ENCODE measurements at places on chromosomes 1 and 21. TPM values are rescaled to one million over a fixed set of nuclear protein-coding genes. Genes with fewer than 3 reads are reported as not detected.

DNA sequence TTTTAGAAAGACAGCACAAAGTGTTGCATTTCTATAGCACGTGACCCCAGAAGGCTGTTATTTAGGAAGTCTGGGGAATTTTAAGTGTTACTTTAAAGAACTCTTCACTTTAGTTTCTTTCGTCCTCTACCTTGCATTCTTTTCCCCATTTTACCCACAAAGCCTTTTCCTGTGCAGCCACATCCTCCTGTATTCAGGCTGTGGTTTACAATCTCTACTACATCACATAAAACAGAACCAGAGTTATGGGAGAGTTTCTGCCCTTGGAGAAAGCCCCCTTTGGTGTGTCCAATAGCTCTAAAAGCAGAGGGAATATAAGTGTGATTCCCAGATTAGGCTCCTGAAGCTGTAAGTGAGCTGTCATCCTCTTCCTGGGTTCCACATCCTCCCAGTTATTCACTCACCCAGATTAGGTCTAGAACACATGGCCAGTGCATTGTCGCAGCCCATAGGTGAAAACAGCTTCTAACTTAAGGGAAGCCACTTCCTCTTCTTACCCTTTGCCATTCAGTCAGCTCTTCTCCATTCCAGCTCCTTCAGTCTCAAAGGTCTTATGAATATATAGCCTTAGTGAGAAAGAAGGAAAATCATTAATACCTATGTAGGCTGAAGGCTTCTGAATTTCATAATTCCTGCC lies 171.1 kb downstream of the PIGK start:
- DNase-seq = no peak

GRCh38 chr1:157198619-157199420 lies 60.6 kb upstream of the ETV3 start:
- no peak for DNase-seq

Gene UFC1
- 111 TPM for total RNA-seq

DNA sequence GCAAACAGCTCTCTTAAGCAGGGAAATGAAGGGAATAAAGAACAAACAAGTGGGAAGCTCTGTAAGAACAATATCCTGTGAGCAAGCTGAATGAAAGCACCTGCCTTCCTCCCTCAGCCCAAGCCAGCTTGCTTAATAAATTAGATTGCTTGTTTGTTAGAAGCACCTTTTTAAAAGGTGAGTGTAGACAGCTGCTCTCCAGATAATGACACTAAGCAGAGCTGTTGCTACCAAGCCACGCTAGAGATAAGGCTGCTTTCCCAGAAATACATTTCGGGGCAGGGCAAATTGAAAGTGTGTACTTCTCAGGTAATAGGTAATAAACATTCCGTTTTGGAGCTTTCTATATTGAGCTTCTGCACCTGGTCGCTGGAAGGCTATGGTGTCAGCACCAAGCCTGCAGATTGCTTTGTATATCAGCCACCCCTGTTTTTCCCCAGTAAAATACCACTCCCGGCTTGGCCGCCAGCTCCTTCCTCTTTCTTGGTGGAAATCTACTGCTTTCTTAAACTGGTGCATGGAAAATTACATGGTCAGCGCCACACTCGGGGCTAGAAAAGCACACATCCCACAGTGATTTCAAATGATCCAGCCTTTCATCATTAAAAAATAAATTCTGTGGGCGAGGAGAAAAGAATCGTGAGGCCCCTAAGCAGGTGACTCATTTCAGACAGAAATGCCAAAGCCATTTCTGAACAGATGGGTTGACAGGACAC lies 151.3 kb downstream of the ETS2 start:
- no peak for DNase-seq

DNA sequence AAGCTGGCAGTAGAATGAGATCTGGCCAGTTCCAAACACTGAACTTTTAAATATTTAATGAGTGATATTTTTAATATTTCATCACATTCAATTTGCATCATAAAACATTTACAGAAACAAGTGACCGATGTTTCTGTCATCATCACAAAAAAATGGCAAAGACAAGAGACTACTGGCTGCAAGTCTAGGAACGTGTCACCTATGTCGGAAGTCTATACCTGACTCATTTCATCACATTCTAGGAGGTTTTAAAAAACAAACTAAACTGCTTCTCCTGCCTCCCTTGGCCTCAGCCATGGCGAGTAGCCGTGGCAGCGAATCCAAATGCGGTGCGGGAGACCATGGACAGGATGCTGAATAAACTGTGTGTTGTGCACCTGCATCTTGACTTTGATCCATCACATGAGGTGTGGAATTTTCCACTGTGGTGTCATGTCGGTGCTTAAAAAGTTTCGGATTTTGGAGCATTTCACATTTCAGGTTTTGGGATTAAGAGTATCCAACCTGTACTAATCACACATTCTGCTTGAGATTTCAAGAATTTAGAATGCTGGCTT lies 43.1 kb downstream of the CLSTN1 start:
- no peak for DNase-seq

DNA sequence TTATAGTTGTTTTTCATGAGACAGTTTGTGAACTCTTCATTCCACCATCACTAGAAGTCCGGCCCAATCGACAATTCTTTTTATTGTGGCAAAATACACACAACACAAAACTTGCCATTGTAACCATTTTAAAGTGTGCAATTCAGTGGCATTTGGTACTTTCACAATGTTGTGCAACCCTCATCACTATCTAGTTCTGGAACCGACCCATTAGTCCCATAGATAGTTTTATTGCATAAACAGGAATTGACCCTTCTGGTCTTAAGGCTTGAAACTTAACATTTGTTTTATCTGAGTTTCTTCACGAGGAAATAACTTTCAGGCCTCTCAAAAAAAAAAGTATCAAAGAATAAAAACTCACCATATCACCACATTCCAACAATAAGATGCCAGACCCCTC lies 8.8 kb upstream of the PPIE start:
- no peak for DNase-seq

DNA sequence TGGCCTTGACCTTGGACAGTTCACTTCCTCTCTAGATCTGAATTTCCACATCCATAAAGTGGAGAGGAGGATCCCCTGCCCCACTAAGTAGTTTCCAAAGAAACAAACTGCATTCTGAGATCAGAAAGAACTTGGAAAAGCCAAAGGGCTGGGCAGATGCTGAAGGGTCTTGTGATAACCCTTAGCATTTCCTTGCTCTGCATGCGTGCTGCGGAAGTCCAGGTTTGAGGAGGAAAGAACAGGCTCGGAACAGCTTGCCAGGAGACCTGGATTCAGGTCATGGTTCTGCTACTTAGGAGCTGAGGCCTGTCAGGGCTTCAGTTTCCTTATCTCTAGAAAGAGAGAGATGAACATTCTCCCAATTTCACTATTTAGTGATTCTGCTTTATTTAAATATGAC lies 27.2 kb downstream of the IGFN1 start:
- no peak for DNase-seq

- DNase-seq = peak; percentile 87
These were observed 119.2 kb downstream of the GALNT2 start for GRCh38 chr1:230186003-230186863.

GRCh38 chr1:6988796-6989195 lies 203.5 kb downstream of the CAMTA1 start:
- no peak for DNase-seq

Gene CCDC185
- not detected for total RNA-seq

DNA sequence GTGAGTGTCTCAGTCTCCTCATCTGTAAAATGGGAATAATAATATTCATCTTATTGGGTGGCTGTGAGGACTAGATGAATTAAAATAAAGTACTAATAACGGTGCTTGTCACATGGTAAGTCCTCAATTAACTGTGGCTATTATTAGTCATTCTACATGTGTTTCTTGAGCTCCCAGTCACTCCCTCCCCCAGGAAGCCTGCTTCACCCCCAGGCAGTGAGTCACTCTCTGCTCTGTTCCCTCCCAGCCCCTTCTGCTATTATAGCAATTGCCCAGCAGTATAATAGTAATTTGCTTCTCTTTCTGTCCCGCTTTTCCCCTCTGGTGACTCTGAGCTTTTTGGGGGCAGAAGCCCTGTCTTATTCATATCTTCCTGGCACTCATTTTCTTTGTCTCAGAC lies 102.0 kb downstream of the BEND5 start:
- DNase-seq = peak; percentile 22

Gene MRPL20
- total RNA-seq = 123 TPM

DNA sequence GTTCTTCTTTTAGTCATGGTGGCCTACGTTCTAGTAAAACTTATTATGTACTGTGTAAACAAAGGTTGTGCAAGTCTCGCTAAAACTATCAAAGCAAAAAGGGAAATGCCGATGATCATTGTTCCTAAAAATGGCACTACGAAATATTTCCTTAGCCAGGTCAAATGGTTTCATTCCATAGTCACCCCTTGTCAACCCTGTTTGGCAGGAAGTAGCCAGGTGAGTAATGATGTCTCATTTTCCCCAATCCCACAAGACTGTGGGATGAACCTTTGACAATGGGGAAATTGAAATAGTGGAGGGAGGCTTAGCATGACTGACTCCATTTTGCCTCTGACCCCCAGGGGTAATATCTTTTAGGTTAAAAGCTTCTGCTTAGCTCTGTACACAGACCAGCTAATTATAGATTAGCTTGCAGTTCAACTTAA lies 5.6 kb upstream of the REN start:
- DNase-seq = peak; percentile 68

Gene GBP7
- total RNA-seq = not detected

Gene OR2L5
- not detected for total RNA-seq

GRCh38 chr1:246825557-246826175 lies 101.5 kb downstream of the SCCPDH start:
- no peak for DNase-seq

GRCh38 chr1:109959974-109960744 lies 24.4 kb upstream of the AHCYL1 start:
- peak; percentile 84 for DNase-seq

Gene CYYR1
- not detected for total RNA-seq

- DNase-seq = no peak
These were observed 13.0 kb downstream of the RIMS3 start for GRCh38 chr1:40652468-40652867.

- no peak for DNase-seq
These were observed 61.5 kb downstream of the ARHGEF16 start for GRCh38 chr1:3515774-3516480.

Gene GJA9
- 0.09 TPM for total RNA-seq

Gene LIPI
- not detected for total RNA-seq

GRCh38 chr1:155002464-155003226 lies at the start of gene ZBTB7B:
Gene ZBTB7B, plus strand, starts transcription at chr1:155002802. Its CDS starts 11,859 bp downstream, at chr1:155014661.
- no peak for DNase-seq

- DNase-seq = no peak
These were observed 284.5 kb downstream of the DSCAM start for GRCh38 chr21:40562242-40563002.

Gene OR2G6
- total RNA-seq = not detected

Gene DBT
- total RNA-seq = 7.7 TPM

Gene TRIM67
- total RNA-seq = not detected

Gene PER3
- 35.5 TPM for total RNA-seq

- DNase-seq = no peak
These were observed 131.1 kb downstream of the EVI5 start for GRCh38 chr1:92653605-92654381.

DNA sequence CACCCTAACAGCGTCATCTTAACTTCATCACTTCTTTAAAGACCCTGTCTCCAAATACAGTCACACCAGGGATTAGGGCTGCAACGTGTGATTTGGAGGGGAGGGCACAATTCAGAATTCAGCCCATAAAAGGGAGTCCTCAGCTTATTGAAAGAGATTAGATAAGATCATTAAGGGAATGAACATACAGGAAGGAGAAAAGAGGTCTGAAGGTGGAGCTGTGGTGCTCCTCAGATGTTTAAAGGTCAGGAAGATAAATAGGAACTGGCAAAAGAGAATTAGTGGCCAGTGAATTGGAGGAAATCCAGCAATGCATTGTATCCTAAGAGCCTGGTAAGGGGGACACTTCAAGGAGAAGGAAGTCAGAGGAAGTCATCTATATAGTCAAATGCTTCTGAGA lies 113.5 kb downstream of the PROX1 start:
- DNase-seq = no peak

- DNase-seq = no peak
These were observed 99.2 kb downstream of the PSMG1 start for GRCh38 chr21:39084073-39084472.

- peak; percentile 61 for DNase-seq
These were observed 3.1 kb downstream of the BACE2 start for GRCh38 chr21:41170859-41171609.

GRCh38 chr1:65946376-65946775 lies 153.7 kb downstream of the PDE4B start:
- no peak for DNase-seq

- DNase-seq = no peak
These were observed 4.0 kb upstream of the PDE9A start for GRCh38 chr21:42649122-42650032.

- DNase-seq = peak; percentile 61
These were observed 60.8 kb upstream of the PGD start for GRCh38 chr1:10338047-10338446.

GRCh38 chr21:44871576-44872269 lies 1.8 kb downstream of the PTTG1IP start:
- peak; percentile 91 for DNase-seq

Gene LRRC53
- total RNA-seq = not detected

- peak; percentile 71 for DNase-seq
These were observed 18.0 kb downstream of the OMA1 start for GRCh38 chr1:58528518-58528917.

DNA sequence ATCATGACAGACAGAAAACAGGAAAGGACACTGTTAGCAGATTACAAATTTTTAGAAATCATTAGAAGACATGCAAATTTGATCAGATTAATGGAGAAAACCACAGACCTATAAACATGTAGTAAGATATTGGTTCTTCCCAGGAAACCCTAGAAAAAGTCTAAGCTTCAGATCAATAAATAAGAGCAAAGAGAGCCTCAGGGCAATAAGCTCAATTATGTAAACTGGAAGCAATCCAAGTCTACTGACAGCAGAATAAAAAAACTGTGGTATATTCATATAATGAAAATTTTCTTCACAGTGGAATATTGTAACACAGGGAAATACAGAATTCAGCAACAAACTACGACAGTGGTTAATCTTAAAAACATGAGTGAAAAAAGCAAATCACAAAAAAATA lies 36.3 kb downstream of the NRDC start:
- DNase-seq = no peak

DNA sequence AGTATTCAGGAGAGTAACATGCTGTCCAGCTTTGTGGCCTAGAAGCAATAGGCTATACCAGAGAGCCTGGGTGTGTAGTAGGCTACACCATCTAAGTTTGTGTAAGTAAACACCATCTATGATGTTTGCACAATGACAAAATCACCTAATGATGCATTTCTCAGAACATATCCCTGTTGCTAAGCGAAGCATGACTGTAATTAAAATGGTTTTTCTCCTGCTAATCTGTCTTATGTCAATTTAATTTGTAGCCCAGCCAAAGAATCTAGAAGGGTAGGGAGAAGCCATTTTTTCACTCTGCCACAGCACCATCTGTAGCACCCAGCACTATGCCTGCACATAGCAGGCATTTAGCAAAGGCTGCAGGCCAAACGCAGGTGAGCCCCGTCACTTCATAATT lies 2.0 kb upstream of the TTC24 start:
- no peak for DNase-seq

All from fibroblast of the aortic adventitia (primary cell).